H1 (cell line): ENCODE measurements at places on chromosomes 12 and 14. TPM values are rescaled to one million over a fixed set of nuclear protein-coding genes. Genes with fewer than 3 reads are reported as not detected.

Gene CCDC175
- 0.19 TPM in 1 of 2 replicates, not detected in the other for total RNA-seq

Gene CISTR
- not detected in 2 replicates for total RNA-seq

Gene RNU4-1
- 1,424 and 1,786 TPM in 2 replicates for total RNA-seq

Gene ISCU
- total RNA-seq, result 78.1 and 82.3 TPM in 2 replicates

Gene FOXG1
- total RNA-seq, result 0.24 and 0.29 TPM in 2 replicates

GRCh38 chr12:54221402-54221984 is 32.7 kb upstream of the SMUG1 start:
- H3K27me3 ChIP-seq, result peaks cover 1% of the 10 kb centered on the region
- H3K4me1 ChIP-seq, result peaks cover 11% of the 10 kb centered on the region
- H3K36me3 ChIP-seq, result no peaks in the 10 kb centered on the region
- no peak overlapping the region for H3K27ac ChIP-seq

DNA sequence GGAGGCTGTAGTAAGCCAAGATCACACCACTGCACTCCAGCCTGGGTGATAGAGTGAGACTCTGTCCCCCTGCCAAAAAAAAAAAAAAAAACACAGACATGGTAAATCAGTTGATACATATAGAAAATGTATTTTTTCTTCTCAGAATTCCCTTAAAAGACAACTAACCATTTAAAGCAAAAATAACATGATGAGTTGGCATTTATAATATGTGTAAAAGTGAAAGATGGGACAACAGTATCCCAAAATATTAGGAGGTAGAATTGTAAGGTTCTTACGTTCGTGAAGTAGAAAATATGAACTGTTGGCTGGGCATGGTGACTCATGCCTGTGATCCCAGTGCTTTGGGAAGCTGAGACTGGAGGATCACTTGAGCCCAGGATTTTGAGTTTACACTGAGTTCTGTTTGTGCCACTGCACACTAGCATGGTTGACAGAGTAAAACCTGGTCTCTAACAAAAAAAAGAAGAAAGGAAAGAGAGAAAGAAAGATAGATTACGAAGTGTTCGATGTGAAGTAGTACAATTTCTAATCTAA is 296.7 kb downstream of the FBXL14 start:
- H3K27me3 ChIP-seq, result no peaks in the 10 kb centered on the region
- no peaks in the 10 kb centered on the region for H3K36me3 ChIP-seq
- no peaks in the 10 kb centered on the region for H3K4me1 ChIP-seq
- no peak overlapping the region for H3K4me3 ChIP-seq
- no peak overlapping the region for H3K27ac ChIP-seq

DNA sequence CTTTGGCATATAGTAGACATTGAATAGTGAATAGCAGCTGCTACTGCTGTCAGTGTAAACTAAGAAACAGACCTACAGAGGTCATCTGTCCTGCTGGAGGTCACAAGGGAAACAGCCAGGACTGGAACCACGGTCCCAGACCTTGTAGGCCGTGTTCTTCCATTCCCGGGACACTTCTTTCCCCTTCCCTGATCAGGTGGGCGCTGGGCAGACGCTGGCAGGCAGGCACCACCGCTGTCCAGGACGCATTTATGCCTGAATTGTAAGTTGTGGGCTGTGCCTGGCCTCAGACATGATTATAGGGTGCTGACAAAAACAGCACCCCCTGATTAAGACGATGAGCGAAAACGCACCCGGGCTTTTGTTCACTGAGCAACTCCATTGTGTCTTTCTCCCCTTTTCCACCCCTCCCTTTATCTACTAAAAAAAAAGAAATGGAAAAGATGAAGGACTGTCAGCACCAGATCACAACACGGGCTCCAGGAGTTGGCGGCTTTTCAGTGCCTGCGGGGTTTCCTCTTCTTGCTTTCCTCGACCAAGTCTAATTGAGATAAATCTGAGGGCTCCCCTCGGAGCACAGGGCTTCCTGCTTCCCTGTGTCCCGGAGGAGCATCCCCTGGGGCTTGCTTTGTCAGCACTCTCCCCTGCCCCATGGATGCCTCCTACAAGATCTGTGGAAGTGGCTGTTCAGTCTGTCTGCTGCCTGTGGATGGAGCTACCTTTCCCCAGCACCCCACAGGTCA is 80.6 kb downstream of the TSPAN9 start:
- H3K27me3 ChIP-seq, result no peaks in the 10 kb centered on the region
- H3K27ac ChIP-seq, result no peak overlapping the region
- no peak for DNase-seq
- no peaks in the 10 kb centered on the region for H3K36me3 ChIP-seq

- H3K27me3 ChIP-seq, result no peaks in the 10 kb centered on the region
- no peaks in the 10 kb centered on the region for H3K4me1 ChIP-seq
- H3K4me3 ChIP-seq, result no peak overlapping the region
- no peaks in the 10 kb centered on the region for H3K36me3 ChIP-seq
- no peak for DNase-seq
Measured at GRCh38 chr14:20116748-20117147, 6.2 kb downstream of the OR4K17 start.

GRCh38 chr12:106625976-106626375 is 43.2 kb downstream of the RFX4 start:
- no peaks in the 10 kb centered on the region for H3K36me3 ChIP-seq
- no peak overlapping the region for H3K4me3 ChIP-seq
- DNase-seq, result no peak
- no peaks in the 10 kb centered on the region for H3K4me1 ChIP-seq

GRCh38 chr14:74476107-74476506 is 17.0 kb downstream of the NPC2 start:
- no peak for DNase-seq
- no peaks in the 10 kb centered on the region for H3K27me3 ChIP-seq
- H3K36me3 ChIP-seq, result peaks cover 6% of the 10 kb centered on the region

GRCh38 chr14:49585803-49586672 is at the start of gene RPS29:
TSS of gene RPS29 (minus strand) at chr14:49586380. CDS start at chr14:49586346, 34 bp downstream.
- peak within 1 kb of the TSS; percentile 96 for H3K27ac ChIP-seq
- no peaks in the 10 kb centered on the region for H3K27me3 ChIP-seq
- H3K4me1 ChIP-seq, result peaks cover 7% of the 10 kb centered on the region
- DNase-seq, result peak; percentile 100
- H3K36me3 ChIP-seq, result peaks cover 37% of the 10 kb centered on the region

GRCh38 chr12:96099986-96100385 is 64.6 kb upstream of the LTA4H start:
- no peak overlapping the region for H3K27ac ChIP-seq
- no peaks in the 10 kb centered on the region for H3K27me3 ChIP-seq
- H3K4me3 ChIP-seq, result no peak overlapping the region
- H3K4me1 ChIP-seq, result no peaks in the 10 kb centered on the region
- H3K36me3 ChIP-seq, result no peaks in the 10 kb centered on the region
- DNase-seq, result no peak

DNA sequence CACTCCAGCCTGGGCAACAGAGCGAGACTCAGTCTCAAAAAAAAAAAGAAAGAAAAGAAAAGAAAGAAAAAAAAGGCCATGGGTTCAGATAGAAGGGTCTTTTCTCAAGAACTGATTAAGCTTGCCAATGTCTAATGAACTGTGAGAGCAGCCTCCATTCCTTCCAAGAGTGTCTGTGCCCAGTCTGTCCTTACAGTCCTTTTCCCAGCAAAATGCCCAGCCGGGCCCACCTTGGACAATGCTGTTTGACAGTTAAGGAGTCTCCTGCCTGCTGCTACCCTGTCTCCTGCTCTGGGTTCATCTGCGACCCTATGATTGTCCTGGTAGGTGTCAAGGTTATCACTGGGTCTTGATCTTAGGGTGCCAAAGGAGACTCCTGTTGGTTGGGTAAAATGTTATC is 21.4 kb downstream of the SYNE3 start:
- no peak for DNase-seq
- no peaks in the 10 kb centered on the region for H3K36me3 ChIP-seq
- no peak overlapping the region for H3K27ac ChIP-seq
- no peaks in the 10 kb centered on the region for H3K27me3 ChIP-seq
- H3K4me3 ChIP-seq, result no peak overlapping the region
- no peaks in the 10 kb centered on the region for H3K4me1 ChIP-seq

- H3K27ac ChIP-seq, result peak overlapping the region; percentile 66; the same call in 1 of the 2 replicates
- H3K4me3 ChIP-seq, result peak overlapping the region; percentile 70
- DNase-seq, result no peak
- H3K27me3 ChIP-seq, result peaks cover 6% of the 10 kb centered on the region; the same call in 1 of the 2 replicates
Measured at GRCh38 chr12:121467638-121468498, 68.0 kb downstream of the RNF34 start.

DNA sequence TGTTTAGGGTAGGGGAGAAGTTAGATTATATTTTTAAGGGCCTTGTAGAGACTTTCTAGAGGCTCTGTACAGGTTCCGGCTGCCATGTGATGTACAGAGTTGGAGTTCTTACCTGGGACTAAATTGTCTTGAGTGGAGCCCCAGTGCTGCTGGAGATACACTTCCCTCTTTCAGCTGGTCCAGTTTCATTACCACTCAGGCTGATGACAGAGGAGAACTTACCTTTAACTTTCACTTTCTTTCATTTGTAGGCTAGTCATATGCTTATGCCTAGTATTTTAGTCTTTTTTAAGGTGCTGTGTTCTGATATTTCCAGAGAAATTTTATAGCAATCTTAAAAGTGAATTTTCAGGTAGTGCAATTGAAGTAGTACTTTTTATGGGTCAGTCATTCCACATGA is 117.3 kb downstream of the ERC1 start:
- H3K27me3 ChIP-seq, result no peaks in the 10 kb centered on the region
- DNase-seq, result no peak
- no peaks in the 10 kb centered on the region; the same call in 1 of the 2 replicates for H3K36me3 ChIP-seq
- H3K4me1 ChIP-seq, result no peaks in the 10 kb centered on the region
- no peak overlapping the region for H3K27ac ChIP-seq
- no peak overlapping the region for H3K4me3 ChIP-seq

DNA sequence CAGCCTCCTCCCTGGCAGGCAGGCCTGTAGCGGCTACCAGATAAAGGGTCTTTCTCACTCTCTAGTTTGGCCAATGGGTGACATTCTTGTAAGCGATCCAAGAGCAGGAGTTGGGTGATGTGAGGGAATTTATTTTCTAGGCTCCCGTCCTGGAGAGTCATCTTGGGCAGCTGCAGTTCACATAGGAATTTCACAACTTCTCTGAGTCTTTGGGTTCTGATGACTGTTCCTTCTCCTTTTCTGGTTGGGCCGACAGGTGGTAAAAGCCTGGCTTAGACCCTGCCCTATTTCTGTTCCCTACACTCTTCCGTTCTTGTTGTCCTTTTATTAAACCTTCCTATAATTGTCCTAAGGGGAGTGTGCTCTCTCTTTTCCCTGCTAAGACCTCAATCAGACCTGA is 42.6 kb upstream of the POC1B start:
- no peaks in the 10 kb centered on the region for H3K4me1 ChIP-seq
- H3K27me3 ChIP-seq, result no peaks in the 10 kb centered on the region
- no peaks in the 10 kb centered on the region for H3K36me3 ChIP-seq

- no peak overlapping the region for H3K27ac ChIP-seq
- 0 out of 2 replicates have a peak, but pooled peaks cover 3% of the 10 kb centered on the region for H3K4me1 ChIP-seq
- no peak for DNase-seq
- peaks cover 5% of the 10 kb centered on the region; the same call in 1 of the 2 replicates for H3K36me3 ChIP-seq
Measured at GRCh38 chr12:12366701-12367481, 10.0 kb downstream of the BORCS5 start.

GRCh38 chr14:103619057-103619456 is 10.0 kb upstream of the KLC1 start:
- H3K4me1 ChIP-seq, result no peaks in the 10 kb centered on the region
- H3K27me3 ChIP-seq, result no peaks in the 10 kb centered on the region
- no peak overlapping the region for H3K4me3 ChIP-seq
- no peak overlapping the region for H3K27ac ChIP-seq

DNA sequence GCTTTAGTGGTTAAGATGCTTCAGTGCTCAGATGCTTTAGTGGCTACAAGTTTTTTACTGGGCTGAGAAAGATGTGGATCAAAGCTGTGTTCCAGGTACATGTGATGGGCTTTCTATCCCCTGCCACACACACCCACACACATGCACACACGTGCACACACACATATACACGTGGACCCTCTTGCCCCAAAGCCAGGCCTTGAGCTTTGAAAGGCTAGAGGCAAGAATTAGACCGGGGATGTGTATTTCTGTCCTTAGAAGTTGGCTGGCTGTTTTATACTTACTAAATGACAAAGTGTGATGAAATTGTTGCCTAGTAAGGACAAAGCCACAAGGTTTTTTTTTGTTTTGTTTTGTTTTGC is 376.5 kb downstream of the C12orf75 start:
- H3K4me3 ChIP-seq, result no peak overlapping the region
- no peaks in the 10 kb centered on the region for H3K36me3 ChIP-seq
- no peak for DNase-seq
- peaks cover 9% of the 10 kb centered on the region; the same call in 1 of the 2 replicates for H3K4me1 ChIP-seq

DNA sequence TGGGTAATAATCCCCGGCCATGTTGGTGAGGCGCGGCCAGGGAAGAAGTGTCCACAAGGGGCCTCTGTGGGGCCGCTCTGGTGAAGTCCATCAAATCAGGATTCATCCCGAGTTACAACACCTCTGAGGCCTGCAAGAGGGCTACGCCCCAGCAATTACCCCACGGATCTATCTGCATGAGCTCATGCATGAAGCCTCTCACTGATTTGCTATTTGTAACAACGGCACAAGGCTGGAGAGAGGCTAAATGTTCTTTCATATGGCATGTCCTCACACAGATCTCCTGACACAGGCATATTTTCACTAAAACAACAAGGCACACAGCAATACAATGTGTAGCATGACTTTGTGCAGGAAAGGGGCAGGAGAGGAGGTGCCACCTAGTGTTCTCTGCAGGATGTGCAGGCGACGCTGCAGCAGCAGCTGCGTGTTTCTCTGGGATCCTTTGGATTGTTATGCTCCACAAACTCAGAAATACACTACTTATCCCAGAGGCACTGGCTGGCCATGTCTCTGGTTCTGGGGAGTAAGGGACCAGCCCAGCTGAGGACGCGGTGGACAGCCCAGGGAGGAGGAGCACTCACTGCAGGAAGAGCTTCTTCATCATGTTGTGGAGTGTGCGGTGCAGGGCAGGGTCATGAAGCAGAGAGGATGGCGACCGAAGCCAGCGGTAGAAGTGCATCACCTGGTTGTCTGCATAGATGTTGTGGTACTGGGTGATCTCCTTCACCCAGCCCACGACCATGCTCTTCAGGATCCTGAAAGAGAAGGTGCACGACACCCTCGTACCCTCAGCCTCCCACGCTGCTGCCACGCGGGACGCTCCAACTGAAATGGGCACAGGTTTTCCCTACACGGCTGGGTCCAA is 20.2 kb downstream of the P2RX2 start:
- H3K4me1 ChIP-seq, result no peaks in the 10 kb centered on the region
- no peak overlapping the region for H3K4me3 ChIP-seq
- H3K36me3 ChIP-seq, result peaks cover 82% of the 10 kb centered on the region
- H3K27ac ChIP-seq, result no peak overlapping the region

GRCh38 chr12:116783525-116784237 is 45.6 kb downstream of the RNFT2 start:
- no peaks in the 10 kb centered on the region for H3K4me1 ChIP-seq
- DNase-seq, result no peak
